ENCODE measurements at places on chromosomes 12 and 14.

- DNase-seq: no peak
Measured at GRCh38 chr12:17592472-17592871, 497.5 kb downstream of the RERGL start.

GRCh38 chr14:105773584-105773983 is 247.2 kb downstream of the TMEM121 start:
- no peak for DNase-seq

DNA sequence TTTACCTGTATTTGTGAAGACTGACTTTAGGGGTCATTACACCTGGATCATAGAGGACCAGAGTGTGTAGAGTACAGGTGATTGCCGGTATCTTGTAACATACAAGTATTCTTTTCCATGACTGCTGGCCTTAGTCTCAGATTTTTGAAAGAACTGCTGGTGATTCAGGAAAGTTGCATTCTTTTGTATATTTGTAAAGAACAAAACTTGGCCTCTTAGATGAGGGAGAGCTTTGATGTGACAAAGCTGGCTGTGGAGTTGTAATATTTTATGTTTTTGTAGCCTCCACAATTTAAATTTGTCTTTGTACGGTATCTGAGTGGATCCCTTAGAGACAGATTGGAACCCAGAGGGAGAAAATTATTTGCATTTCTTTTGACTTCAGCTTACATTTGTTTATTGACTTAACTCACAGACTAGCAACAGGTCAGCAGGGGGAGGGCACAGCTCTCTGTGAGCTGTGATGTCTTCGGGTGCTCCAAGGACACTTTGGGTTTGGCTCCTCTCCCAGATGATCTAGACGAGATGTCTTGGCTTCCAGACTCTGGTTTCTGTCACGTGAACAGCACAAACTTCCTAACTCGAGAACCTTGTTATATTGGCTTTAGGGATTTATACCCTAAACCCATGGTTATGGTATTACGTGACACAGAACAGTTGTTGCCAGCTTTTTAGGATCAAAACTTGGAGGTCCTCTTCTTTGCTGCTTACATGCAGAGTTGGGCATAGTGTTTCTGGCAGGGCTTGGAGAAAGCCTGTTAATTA is 65.9 kb downstream of the DAAM1 start:
- DNase-seq: no peak

DNA sequence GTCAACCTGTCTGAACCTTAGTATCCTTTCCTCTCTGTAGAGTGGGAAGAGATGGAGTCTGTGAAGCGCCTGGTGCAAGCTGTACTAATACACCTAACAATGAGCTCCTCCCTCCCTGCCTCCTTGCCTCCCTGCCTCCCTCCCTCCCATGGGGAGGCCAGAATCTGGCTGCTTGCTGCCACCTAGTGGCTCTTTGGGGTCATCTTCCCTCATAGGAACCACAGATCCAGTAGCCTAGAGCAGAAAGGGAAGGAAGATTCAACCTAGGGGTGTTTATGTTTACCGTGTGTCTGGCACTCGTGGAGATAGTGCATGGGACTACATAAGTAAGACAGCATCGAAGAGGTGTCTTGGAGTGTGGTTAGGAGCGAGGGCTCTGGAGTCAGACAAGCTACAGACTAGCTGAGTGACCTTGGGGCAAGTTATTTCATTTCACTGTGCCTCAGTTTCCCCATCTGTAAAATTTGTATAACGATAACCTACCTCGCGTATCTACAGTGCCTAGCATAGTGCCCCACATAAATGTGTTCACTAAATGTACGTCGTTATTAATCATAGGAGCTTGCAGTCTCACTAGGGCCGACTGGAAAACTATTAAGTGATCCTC is 35.5 kb upstream of the TSPAN9 start:
- DNase-seq: peak; percentile 85

- DNase-seq: no peak
Measured at GRCh38 chr12:30567082-30567481, 128.6 kb downstream of the IPO8 start.

DNA sequence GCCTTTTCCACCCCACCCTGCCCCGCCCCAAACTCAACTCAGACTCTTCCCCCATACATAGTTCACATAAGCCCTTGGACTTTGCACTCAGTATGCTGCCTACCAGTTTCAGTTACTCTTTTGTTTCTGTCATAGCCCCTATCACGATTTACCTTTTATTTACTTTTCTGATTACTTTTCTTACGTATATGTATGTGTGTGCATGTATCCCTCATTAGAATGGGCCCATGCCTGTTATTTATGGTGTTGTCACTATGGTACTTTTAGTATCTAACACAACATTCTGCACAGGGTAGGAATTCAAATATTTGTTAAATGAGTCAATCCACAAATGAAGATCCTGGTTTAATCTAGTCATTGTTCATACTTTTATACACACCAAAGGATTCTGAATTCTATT is 16.5 kb upstream of the LUM start:
- no peak for DNase-seq

- no peak for DNase-seq
Measured at GRCh38 chr12:28799348-28799747, 349.7 kb upstream of the FAR2 start.

- DNase-seq: peak; percentile 43
Measured at GRCh38 chr14:91872011-91872501, 4.7 kb upstream of the TC2N start.

Measured in GM20000 (cell line).